ENCODE measurements at places on chromosomes 4 and X.
A peak's percentile ranks its signal among the peaks of the same experiment; 100 is the strongest.

DNA sequence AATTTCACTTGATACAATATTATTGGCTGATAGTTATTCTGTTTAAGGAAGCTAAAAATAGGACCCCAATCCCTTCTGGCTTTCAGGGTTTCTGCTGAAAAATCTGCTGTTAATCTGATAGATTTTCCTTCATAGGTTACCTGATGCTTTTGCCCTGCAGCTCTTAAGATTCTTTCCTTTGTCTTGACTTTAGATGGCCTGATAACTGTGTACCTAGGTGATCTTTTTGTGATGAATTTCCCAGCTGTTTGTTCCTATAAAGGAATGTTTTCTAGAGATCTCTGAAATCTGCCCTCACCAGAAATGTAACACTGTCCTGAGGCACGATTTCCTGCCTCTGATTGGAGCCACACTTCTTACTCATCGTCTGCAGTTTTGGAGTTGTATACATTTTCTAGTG is 69.4 kb upstream of the PRDM5 start:
- no peak for DNase-seq

- DNase-seq: no peak
Observed at GRCh38 chrX:45850775-45851433, 650.2 kb upstream of the DIPK2B start.

- DNase-seq: peak; percentile 43
Observed at GRCh38 chrX:107324493-107325310, 118.3 kb downstream of the DNAAF6 start.

DNA sequence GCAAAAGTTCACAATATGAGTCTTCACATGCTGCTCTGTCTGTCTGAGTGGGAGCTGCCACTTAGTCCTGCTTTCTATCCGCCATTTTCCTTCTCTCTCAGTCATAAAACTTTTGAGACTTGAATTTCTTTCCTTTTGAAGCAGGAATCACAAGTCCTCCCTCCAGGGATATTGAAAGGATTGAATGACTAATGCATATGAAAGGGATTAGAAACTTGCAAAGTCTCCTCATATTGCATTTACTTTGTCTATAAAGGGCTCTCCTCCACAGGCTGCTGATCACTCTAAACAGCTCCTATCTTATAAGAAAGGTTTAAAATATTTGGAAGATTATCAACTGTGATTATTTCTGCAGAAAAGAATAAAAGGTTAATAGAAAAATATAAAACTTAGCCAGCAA is 879.1 kb downstream of the ARAP2 start:
- DNase-seq: no peak

GRCh38 chr4:38920186-38920585 is 52.6 kb downstream of the FAM114A1 start:
- DNase-seq: no peak

DNA sequence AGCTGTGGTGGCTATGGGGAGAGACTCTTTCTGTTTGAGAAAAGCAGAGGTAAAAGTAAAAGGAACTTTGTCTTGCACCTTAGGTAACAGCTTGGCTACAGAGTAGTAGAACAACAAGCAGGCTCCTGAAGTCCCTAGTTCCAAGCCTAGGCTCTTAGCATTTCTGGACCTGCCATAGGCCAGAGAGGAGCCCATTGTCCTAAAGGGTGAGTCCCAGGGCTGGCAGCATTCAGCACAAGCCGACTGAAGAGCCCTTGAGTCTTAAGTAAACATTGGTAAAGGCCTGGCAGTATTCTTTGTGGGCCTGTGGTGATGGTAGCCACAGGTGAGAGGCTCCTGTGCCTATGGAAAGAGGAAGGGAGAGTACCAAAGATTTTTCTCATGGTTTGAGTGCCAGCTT is 38.2 kb downstream of the CSN3 start:
- DNase-seq: no peak

- DNase-seq: no peak
Observed at GRCh38 chr4:177798161-177798560, 355.9 kb upstream of the AGA start.

DNA sequence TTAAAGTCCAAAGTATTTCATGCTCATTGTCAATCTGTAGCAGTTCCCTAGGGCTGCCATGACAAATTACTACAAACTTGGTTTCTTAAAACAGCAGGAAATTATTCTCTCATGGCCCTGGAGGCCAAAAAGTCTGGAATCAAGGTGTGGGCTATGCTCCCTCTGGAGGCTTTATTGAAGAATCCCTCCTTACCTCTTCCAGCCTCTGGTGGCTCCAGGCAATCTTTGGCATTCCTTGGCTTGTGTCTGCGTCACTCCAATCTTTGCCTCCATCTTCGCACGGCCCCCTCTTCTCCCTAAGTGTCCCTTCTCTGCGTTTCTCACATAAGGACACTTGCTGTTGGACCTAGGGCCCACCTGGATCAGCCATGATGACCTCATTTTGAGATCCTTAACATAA is 170.4 kb downstream of the SMIM20 start:
- no peak for DNase-seq

DNA sequence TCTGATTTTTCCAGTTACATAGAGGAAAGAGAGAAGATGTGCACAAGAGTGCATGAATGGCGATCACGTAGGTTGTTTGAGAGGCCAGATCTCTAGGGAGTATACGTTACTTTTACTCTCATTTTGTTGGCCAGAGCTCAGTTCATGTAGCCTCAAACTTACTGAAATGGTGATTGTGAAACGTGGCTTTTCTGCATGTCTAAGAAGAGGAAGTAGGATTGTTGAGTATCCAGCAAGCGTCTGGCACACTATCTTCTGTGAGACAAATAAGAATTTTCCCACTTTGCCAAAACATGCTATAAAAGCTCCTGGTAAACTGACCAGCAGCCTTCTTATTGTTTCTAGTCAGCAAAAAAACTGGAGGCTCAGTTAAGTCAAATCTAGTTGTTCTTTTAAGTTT is 264.5 kb upstream of the EMCN start:
- no peak for DNase-seq

- DNase-seq: peak; percentile 48
Observed at GRCh38 chrX:47200385-47201150, 6.9 kb downstream of the UBA1 start.

- DNase-seq: no peak
Observed at GRCh38 chrX:85897362-85898126, 149.8 kb downstream of the CHM start.

DNA sequence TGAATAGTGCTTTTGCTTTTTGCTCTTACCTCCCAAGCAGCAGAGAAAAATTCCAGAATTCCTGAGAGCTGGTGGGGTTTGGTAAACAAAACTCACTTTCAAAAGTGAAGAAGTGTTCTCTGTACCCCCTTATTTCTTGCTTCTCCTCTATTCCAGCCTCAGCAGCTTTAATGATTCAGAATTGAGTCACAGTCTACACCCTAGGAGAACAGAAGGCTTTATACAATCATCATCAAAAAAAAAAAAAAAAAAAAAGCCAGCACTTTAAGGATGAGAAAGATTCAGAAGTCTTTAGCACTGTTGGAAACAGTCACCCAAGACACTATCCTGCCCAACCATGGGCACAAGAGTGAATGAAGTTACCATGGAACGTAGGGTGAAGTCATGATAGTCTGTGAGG is 1583.1 kb upstream of the PCDH10 start:
- DNase-seq: no peak

DNA sequence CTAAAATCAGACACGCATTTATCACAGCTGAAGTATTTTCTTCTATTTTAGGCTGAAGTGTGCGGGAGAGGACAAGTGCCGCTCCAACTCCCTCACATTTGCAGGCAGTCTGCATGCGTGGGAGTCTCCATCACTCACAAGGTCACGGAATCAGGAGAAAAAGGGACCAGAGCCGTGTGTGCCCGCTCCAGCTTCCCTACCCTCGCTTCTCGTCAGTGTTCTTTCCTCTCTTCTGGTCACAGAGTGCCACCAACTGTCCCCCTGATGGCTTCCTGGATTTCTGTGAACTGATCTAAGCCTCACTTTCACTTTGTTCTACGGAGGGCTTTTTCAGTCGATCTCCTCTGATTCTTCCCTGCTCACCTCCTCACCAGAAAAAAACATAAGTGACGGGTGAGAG is 407.4 kb upstream of the AADAT start:
- DNase-seq: no peak

- no peak for DNase-seq
Observed at GRCh38 chr4:85152480-85152879, 186.0 kb upstream of the WDFY3 start.

- DNase-seq: no peak
Observed at GRCh38 chr4:185919107-185919506, 107.1 kb upstream of the SORBS2 start.

DNA sequence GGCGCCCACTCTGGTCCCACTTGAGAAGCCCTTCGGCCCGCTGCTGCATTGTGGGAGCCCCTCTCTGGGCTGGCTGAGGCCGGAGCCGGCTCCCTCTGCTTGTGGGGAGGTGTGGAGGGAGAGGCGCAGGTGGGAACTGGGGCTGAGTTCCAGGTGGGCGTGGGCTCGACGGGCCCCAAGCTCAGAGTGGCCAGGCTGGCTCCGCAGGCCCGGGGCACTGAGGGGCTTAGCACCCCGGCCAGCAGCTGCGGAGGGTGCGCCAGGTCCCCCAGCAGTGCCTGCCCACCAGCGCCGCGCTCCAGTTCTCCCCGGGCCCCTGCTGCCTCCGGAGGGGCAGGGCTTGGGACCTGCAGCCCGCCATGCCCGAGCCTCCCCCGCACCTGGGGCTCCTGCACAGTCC is 65.2 kb upstream of the SMIM10 start:
- DNase-seq: no peak

GRCh38 chr4:109041463-109042360 is 260.7 kb downstream of the COL25A1 start:
- no peak for DNase-seq

DNA sequence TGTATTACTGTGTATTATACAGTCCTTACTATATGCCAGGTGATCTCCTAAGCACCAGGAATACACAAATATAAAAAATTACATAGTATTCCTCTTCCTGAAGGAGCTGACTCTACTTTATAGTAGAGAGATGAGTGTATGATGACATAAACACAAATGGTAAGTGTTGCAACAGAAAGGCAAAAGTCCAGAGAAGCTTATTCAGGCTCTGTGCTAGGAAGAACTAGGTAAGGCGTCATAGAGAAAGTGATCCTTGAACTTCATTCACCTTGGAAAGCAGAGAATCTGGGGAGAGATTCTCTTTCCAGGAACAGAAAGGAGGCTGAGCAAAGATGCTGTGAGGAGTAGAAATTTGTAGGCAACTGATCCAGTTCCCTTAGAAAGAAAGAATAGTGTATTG is 115.0 kb upstream of the KCNIP4 start:
- no peak for DNase-seq

GRCh38 chrX:11566173-11566572 is 99.5 kb downstream of the ARHGAP6 start:
- DNase-seq: no peak

DNA sequence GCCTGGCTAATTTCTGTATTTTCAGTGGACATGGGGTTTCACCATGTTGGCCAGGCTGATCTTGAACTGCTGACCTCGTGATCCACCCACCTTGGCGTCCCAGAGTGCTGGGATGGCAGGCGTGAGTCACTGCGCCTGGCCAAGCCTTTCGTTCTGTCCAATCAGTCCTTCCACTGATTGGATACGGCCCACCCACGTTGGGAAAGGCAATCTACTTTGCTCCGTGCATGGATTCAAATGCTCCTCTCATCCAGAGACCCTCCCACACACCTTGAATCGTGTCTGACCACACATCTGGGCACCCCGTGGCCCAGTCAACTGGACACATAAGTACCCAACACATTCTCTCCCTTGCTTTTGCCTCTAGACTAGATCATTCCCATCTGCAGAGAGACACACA is 74.9 kb downstream of the CRLF2 start:
- no peak for DNase-seq

DNA sequence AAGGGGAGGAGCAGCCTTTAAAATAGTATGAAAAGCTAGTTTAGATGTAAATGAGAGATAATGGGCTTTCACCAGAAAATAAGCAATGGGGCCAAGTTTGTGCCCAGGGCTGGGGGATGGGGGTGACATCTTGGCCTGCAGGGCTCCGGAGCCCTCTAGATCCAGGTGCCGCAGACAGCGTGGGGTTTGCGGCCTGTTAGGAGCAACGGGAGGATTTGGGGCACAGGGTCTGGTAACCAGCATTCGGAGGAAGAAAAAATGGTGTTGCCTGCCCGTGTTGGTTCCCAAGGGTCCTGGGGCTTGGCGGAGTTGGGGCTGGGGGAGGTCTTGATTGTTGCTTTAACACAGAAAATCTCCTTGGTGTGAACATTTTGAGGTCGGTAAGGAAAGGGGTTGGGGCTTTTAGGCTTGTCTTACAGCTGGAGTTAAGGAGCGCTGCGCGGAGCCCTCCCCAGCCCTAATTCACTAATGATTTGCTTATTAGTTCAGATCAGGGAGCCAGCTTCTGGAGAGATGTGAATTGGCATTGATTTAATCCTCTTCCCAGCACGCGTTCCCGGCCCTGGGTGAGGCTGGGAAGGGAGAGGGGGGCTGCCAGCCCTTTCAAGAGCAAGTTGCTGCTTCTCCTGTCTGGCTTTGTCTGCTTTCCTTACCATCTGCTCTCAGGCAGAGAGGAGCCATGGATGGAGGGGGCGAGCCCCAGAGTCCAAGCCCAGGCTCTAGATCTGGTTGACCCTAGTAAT is 443.4 kb downstream of the BCOR start:
- DNase-seq: no peak

DNA sequence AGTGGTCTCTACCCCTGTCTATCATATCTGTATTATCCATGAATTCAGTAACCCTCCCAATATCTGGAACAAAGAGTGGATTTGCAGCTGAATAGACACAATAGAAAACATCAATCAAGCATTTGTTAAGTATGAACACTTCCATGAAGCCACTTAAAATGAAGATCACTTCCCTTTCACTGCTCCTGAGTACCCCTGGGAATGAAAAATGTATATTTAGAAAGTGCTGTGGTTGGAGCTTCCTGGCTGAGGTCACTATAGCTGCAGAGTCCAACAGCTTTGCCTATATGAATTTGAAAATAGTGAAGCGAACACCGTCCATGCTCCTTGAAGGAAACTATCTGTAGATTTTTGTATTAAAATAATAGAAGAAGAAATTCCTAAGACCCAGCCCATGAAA is 227.0 kb downstream of the DTHD1 start:
- no peak for DNase-seq

GRCh38 chr4:131001371-131001770 is 1905.4 kb downstream of the C4orf33 start:
- no peak for DNase-seq

DNA sequence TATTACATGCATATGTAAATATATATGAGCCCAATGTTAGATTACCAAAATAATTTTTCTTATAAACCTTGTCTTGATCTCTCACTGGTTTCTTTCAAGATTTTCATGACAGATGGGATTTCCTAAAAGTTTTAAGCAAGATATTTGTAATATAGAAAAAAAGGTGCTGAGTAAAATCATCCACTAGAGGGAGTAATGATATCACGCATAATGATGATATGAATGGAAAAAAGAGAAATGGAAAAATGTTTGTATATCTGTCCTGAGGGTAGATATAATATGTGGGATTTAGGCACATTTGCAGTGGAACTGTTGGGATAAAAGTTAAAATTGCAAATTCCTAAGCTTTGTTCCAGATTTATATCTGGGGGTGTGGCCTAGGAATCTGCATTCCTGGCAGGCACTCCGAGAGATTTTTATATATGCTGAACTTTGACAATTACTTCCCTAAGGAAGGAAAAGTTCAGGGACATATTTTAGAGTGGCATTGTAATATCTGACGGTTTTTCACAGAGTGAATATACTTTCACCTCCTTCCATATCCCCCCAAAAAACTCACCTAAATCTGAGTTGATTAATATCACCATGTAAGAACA is 60.5 kb downstream of the TMA16 start:
- DNase-seq: no peak

Data from left ventricle myocardium superior (tissue), 1 donor.